NCI-H1048 (cell line): ENCODE measurements at places on chromosomes 16 and 17.

DNA sequence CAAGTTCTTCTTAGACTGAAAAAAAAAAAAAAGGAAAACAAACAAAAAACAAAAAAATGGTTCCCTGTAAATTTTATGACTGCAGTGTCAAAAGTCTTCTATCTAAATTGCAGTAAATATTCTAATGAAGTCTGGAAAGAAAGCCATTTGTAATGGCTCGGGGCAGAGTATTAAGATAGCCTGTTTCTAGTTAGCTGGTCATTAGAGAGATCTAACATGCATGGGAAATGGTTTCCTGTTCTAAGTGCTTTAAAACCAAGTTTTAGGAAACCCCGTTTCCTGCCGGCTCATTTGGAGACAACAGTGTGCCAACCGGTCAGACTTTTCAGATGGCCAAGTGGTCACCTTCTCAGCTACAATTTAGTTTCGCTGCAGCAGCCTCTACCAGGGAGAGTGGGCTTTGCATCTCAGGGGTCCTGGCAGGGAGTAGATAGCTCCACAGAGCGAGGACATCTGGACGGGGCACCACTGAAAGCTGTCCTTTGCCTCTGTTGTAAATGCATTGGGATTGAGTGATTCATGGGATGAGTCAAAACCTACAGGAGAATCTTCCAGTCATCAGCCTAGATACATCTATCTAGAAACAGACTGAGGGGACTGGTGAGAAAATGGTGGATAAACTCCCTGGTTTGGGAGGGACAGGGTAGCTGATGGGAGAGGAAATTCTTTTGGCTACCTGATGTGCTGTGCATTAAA lies 473.2 kb upstream of the SALL1 start:
- DNase-seq: no peak

DNA sequence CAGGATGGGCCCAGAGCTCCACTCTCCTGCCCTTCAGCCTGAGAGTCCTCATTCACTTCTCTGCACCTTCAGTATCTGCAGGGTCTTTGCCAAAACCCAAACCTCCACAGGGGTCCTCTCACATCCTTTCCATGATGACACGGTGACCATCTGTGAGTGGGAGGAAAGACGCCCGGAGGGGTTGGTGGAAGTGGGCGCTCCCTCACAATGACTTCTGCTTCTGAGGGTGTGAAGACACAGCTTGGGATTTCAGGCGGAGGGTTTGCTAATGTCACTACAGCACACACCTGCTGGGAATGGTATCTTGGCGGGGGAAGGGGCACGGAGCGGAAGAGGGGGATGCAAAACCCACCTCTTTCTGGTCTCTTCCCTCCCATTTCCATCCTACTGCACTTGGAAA lies 115.1 kb upstream of the SDK2 start:
- DNase-seq: no peak

- DNase-seq: no peak
Observed at GRCh38 chr17:66509926-66510325, 207.5 kb downstream of the PRKCA start.

DNA sequence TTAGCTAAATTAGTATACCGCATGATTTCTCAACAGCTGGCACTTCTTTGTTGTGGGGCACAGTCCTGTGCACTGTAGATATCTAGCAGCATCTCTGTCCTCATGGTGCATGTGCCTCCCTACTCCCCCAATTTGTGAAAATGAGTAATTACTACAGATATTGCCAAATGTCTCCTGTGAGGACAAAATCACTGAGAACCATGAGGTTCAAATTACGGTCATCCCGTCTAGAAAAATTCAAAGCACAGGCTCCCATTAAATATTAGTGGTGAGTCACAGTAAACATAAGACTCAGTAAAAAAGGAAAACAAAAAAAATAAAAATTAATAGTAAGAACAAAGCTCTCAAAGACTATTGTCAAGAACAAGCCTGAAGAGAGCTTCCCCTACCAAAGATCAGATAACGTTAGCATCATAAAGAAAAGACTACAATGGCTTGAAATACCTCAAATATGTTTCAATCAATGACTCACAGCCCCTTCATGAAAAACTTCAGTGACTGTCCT lies 57.8 kb downstream of the STH start:
- no peak for DNase-seq

- DNase-seq: no peak
Observed at GRCh38 chr17:74199306-74200092, 4.0 kb upstream of the RPL38 start.

DNA sequence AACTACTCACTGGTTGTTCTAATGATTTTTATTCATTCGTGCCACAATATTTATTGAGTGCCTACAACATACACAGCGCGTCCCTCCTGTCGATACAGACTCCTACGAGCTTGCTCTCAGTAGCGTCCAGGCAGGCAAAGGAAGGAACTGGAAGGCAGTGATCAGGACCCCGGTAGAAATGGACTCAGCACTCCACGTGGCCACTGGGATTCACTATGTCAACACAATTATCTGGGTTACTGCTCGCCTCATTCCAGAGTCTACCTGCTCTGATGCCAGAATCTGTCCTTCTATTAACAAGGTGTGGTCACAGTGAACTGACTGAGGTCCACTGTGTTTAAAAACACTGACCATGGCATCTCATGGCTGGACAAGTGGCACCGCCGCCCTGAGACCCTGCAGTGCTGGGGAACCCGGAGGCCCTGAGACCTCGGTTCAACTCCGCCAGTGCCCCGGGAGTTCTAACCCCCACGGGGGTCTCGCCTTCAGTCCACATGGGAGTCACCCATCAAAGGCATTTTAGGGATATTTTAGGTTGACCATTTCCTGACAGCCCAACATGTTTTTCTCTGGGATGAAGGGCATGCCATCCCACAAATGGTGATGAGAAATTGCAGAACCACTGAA lies 71.4 kb downstream of the ZFHX3 start:
- no peak for DNase-seq

DNA sequence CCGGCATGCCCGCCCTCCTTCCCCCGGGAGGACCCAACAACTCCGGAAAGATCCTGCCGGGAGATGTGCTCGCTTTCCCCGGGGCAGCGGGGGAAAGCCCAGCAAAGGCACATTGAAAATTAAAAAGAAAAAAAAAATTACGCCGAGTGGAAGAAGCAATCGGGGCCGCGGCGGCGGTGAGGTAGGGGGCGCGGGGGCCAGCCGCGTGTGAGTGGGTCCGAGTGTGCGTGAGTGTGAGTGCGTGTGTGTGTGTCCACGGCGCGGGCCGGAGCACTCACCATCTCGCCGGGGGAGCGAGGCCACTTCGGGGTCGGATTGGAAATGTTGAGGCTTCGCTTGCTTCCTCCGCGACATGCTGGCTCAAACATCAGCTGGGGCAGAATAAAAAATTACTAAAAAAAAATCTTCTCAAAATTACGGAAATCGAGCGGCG lies at the start of gene SALL1:
Gene SALL1, minus strand, starts transcription at position 383 of the 433 bp plus-strand sequence. Its CDS starts 29 bp downstream, at position 354.
- no peak for DNase-seq

GRCh38 chr16:76943921-76944320 lies 247.1 kb upstream of the MON1B start:
- DNase-seq: no peak
